Muscle of arm (tissue), 14 donors: ENCODE measurements at places on chromosomes 11 and 22. TPM values are rescaled to one million over a fixed set of nuclear protein-coding genes. Genes with fewer than 3 reads are reported as not detected.

Gene RIBC2
- polyA plus RNA-seq, result 1.7 TPM

- no peak for DNase-seq
Observed at GRCh38 chr11:32131321-32131720, 40.4 kb downstream of the RCN1 start.

DNA sequence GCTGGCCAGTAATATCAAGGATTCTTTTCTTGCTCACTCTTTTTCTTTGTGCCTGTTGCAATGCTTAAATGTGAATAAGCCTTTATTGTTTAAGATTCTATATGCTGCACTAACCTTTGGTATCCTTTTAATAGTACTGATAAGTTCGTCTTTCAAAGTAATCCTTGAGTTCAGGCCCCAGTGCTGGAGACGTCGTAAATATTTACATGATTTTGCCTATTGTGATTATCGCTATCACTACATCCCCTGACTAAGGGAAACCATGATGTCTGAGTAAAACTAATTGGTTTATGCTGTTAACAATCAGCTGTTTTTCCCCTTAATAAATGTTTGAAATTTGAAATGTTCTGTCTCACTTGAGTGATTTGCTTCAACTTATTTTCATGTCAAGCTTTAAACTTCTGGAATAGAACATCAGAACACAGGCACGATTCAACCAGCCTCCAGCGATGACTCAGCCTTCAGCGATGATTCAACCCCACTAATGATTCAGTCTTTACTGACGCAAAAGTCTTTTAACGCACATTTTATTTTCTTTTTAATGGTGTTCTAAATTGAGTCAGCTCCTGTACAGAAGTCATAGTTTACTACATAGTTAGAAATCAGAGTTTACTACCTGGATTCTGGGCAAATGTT is 3.9 kb downstream of the HTATIP2 start:
- DNase-seq, result no peak

Gene GAL
- not detected for polyA plus RNA-seq

Gene XKR3
- not detected for polyA plus RNA-seq

GRCh38 chr11:94664346-94664745 is 97.2 kb downstream of the PIWIL4 start:
- DNase-seq, result no peak

- no peak for DNase-seq
Observed at GRCh38 chr11:128916681-128917080, 25.5 kb downstream of the KCNJ5 start.
